ENCODE measurements at places on chromosomes 13 and 19. TPM values are rescaled to one million over a fixed set of nuclear protein-coding genes. Genes with fewer than 3 reads are reported as not detected.

CHAF1A gene
- total RNA-seq, result 69.9 TPM

- DNase-seq, result no peak
Observed at GRCh38 chr13:102462570-102462969, 60.7 kb upstream of the FGF14 start.

GRCh38 chr13:45541806-45542205 lies 73.7 kb downstream of the ERICH6B start:
- no peak for DNase-seq

GRCh38 chr13:28611654-28612131 lies 47.2 kb upstream of the POMP start:
- DNase-seq, result no peak

DNA sequence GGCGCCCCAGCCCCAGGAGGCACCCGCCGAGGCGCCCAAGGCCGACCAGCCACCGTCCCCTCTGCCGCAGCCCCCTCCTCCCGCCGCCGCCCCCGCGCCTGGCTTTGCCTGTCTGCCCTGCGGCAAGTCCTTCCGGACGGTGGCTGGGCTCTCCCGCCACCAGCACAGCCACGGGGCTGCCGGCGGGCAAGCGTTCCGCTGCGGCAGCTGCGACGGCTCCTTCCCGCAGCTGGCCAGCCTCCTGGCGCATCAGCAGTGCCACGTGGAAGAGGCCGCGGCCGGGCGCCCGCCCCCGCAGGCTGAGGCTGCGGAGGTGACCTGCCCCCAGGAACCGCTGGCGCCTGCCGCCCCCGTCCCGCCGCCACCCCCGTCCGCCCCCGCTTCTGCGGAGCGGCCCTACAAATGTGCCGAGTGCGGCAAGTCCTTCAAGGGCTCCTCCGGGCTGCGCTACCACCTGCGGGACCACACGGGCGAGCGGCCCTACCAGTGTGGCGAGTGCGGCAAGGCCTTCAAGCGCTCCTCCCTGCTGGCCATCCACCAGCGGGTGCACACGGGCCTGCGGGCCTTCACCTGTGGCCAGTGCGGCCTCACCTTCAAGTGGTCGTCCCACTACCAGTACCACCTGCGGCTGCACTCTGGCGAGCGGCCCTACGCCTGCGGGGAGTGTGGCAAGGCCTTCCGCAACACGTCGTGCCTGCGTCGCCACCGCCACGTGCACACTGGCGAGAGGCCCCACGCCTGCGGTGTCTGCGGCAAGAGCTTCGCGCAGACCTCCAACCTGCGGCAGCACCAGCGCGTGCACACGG lies 2.6 kb upstream of the NAT14 start:
- DNase-seq, result no peak

DNA sequence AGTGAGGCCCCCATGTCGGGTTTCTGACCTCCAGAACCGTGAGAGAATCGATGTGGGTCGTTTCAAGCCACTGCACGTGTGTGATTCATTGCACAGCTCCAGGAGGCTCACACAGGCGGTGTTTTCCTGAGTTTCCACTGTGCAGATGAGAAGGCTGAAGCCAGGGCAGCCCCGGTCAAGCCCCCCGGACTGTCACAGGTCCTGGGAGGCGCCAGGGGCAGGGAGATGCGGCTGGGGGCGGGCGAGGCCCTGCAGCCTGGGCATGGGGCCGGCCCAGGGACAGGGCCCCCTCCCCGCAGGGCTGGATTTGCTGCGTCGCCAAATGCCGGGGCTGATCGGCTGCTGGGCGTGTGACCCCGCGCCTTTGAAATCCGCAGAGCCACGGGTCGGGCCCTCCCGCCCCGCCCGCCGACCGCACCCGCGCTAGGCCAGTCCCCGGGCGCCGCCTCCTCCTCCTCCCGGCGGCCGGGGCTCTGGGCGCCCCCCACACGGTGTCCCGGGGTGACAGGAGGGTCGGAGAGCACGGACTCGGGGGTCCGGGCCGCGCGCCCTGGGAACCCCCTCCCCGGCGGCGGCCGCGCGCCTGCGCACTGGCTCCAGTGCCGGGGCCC lies 9.9 kb upstream of the MKNK2 start:
- DNase-seq, result no peak

- no peak for DNase-seq
Observed at GRCh38 chr19:3034656-3035541, 5.8 kb upstream of the TLE2 start.

GRCh38 chr13:21051675-21052074 lies 9.7 kb downstream of the LATS2 start:
- DNase-seq, result no peak

DNA sequence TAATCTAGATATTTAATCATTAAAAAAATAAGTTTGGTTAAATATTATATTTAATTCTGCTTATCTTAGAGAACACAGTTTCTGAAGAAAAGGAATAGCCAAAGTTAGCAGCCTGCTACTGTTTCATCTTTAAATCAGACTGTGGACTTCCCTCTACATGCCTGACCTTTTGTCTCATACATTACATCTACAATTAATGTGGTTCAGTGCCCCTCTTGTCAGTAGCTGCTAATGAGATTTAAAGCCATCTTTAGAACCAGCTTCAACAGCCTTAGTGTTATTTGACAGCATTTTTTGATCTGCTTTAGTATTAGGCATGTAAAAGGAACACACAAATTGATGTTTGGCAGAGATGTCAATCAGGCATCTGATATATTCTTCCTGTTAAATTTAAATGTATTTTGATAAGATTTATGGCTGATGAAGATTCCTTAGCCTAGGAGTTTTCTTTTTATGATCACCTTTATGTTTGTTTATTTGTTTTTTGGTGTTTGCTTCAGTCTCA lies 1925.8 kb upstream of the PRR20A start:
- no peak for DNase-seq

PRR12 gene
- total RNA-seq, result 26.9 TPM

- no peak for DNase-seq
Observed at GRCh38 chr19:57016076-57016475, 103.7 kb upstream of the USP29 start.

DNA sequence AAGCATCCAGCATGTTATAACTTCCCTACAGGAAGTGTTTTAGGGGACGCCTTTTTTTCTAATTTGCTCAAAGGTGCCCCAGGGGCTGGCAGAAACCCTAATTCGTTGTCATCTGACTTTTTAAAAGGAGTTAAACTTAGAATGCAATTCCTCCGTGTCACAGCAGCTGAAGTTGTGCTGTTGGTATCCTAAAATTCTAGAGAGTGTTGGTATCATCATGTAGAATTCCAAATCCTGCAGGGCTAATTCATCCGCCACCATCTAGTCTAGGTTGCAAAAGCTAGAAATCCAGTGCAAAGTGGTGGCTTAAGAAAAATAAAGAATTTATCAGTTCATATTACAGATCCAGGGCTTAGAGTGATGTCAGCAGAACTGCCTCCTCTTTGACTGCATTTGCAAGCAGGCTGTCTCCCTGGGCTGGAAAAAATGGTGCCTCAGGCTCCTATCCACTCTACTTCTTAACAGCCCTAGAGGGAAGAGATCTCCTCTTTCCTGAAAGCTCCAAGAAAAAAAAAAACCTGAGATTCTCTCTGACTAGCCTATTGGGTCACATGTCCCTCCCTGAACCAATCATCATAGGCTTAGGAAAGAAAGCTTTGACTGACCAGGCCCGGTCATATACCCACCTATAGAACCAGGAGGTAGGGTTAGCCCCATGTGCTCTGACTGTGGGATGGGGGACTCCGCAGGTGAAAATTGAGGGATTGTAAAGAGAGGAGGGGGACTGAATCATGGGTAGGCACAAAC lies 73.0 kb downstream of the MAP4K1 start:
- peak; percentile 56 for DNase-seq

- DNase-seq, result peak; percentile 86
Observed at GRCh38 chr13:21297914-21298831, 121.7 kb downstream of the MRPL57 start.

- DNase-seq, result no peak
Observed at GRCh38 chr13:113413898-113414282, 39.4 kb downstream of the ADPRHL1 start.

DNA sequence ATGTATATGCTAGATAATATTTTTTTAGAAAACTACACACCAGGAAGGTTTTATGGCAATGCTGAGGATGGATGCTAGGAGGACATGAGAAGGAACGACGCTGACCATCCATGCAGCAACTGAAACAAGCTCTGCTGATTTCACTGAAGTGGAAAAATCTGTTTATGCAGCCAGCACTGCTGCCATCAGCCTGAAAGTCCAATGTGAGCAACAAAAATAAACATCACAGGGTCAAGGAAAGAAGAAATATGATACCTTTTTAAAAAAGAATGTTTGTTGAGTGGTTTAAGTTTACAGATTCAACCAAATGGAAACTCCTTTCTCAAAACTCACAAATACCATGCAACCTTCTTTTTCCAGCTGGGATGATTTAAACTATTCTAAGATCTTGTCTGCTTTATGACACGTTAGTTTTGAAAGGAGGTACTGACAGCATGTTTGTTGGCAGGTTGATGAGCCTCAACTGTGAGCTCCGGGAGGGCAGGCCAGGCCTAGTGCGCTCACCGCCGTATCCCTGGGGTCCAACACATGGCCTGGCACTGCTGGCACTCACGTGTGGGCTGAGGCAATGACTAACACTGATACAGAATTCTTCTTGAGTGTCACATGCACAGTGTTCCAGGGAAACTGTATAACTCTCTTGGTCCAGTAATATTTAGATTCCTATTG lies 46.8 kb downstream of the LATS2 start:
- DNase-seq, result no peak

DNA sequence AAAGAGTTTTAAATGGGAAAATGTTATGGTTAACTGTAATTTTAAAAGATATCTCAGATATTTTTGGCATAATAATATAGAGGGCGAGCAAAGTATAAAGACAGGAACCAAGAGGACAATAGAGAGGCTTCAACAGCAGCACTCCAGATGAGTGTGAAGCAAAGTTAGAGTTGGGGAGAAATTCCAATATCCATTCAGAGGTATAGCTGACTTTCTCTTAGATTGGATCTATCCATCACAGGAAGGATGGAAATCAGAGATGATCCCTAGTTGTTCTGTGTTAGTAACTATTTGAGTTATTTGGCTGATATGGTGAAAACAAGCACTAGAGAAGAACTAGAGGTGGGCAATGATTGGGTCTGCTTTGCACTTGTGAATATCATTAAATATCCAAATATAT lies 786.0 kb upstream of the KLHL1 start:
- no peak for DNase-seq

- no peak for DNase-seq
Observed at GRCh38 chr19:33227242-33227650, 1.6 kb upstream of the SLC7A10 start.

GRCh38 chr13:62093984-62094780 lies 678.5 kb upstream of the PCDH20 start:
- DNase-seq, result no peak

ADGRE1 gene
- not detected for total RNA-seq

DNA sequence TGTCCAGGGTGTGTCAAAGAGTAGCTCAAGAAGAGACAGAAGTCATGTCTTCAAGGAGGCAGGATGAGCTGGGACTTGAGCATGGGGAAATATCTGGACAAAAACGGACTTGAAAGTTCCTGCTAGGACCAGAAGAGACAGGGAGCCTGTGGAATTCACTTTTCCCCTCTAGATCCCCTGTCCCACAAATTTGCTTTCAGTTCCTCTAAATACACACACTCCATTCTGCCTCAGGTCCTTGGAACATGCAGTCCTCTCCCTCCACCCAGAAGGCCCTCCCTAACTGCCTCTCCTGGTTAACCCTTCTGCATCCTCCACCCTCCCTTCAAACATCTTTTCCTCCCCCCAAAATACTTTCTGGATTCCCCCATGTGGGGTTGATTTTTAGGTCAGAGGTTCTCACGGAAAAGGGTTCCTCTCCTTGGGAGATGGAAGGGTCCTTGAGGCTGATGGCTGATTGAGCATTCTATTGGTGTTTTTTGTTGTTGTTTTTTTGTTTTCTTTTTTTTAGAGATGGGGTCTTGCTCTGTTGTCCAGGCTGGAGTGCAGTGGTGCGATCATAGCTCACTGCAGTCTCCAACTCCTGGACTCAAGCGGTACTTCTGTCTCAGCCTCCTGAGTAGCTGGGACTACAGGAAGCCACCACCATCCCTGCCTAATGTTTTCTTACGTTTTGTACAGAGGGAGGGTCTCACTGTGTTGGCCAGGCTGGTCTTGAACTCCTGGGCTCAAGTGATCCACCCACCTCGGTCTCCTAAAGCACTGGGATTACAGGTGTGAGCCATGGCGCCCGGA lies 6.9 kb upstream of the RETN start:
- DNase-seq, result no peak

DKKL1 gene
- total RNA-seq, result 1.0 TPM

TEX26 gene
- not detected for total RNA-seq

GRCh38 chr13:109819874-109820273 lies 33.5 kb upstream of the IRS2 start:
- DNase-seq, result no peak

GRCh38 chr19:41928221-41928683 lies at the start of gene ERFL:
Gene ERFL (minus strand): TSS chr19:41928449. CDS start chr19:41912919, 15,530 bp downstream.
- DNase-seq, result no peak

All from HCT116 (cell line).